ENCODE measurements at places on chromosomes 6 and 20. TPM values are rescaled to one million over a fixed set of nuclear protein-coding genes. Genes with fewer than 3 reads are reported as not detected.

Gene NFYA
- 9.5 TPM for total RNA-seq

Gene SYNGAP1
- 4.8 TPM for total RNA-seq

Gene GPR6
- total RNA-seq, result not detected

Gene MLN
- not detected for total RNA-seq

Gene MYLK4
- 1.4 TPM for total RNA-seq

Gene PHACTR1
- 114 TPM for total RNA-seq

Gene LRRN4
- total RNA-seq, result not detected

Gene TMEM30A
- 40.0 TPM for total RNA-seq

GRCh38 chr6:4136354-4136831 lies 1.0 kb upstream of the ECI2 start:
- no peak for DNase-seq

- no peak for DNase-seq
Measured at GRCh38 chr6:74671558-74672025, 534.3 kb downstream of the COL12A1 start.

DNA sequence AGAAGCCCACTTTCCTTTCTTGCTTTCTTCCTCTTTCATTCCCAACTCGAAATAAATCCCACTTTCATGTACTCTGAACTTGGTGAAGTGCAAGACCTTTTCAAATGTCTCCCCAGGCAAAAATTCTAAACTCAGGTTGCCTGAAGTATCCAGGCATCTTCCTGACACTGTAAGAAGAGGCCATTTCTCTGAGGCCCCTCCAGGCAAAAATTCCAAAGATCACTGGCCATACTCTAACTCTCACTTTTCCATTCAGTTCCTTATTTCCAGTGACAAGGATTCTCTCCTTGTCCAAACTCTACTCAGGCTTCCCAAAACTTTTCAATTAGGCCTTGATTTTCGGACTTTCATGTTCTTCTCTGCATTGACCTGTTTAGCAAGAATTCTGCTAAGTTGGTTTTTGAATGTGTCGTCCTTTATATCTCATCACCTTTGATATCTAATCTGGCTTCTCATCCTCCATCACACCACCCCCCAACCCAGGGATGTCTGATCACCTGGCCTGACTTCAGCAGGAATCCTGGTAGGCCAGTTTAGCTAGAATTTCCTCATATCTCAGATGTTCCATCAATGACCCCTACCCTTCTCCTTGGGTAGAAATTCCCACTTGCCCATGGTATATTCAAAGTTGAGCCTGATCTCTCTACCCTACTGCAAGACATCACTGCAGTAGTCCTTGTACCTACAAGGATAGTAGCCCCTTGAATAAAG lies 124.9 kb downstream of the RCAN2 start:
- DNase-seq, result no peak

- DNase-seq, result no peak
Measured at GRCh38 chr6:6005051-6006005, 1.4 kb downstream of the NRN1 start.

GRCh38 chr6:167647306-167647705 lies 179.4 kb upstream of the AFDN start:
- DNase-seq, result no peak

DNA sequence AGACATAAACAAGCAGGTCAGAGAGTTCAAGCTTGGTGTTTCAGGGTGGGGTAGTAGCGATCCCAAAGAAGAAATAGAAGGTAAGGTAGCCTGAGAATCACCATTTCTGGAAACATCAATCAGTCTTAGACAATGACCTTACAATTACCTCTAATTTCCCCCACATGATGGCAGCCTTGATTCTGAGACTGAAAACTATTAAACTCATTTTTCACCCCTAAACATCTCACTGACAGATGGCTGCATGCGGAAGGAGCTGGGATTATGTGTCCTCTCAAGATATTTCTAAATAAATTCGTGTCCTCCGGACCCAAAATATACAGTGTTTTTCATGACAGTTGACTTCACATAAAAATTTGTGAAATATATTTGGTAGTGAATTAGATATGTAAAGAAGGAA lies 61.0 kb downstream of the KIF6 start:
- no peak for DNase-seq

DNA sequence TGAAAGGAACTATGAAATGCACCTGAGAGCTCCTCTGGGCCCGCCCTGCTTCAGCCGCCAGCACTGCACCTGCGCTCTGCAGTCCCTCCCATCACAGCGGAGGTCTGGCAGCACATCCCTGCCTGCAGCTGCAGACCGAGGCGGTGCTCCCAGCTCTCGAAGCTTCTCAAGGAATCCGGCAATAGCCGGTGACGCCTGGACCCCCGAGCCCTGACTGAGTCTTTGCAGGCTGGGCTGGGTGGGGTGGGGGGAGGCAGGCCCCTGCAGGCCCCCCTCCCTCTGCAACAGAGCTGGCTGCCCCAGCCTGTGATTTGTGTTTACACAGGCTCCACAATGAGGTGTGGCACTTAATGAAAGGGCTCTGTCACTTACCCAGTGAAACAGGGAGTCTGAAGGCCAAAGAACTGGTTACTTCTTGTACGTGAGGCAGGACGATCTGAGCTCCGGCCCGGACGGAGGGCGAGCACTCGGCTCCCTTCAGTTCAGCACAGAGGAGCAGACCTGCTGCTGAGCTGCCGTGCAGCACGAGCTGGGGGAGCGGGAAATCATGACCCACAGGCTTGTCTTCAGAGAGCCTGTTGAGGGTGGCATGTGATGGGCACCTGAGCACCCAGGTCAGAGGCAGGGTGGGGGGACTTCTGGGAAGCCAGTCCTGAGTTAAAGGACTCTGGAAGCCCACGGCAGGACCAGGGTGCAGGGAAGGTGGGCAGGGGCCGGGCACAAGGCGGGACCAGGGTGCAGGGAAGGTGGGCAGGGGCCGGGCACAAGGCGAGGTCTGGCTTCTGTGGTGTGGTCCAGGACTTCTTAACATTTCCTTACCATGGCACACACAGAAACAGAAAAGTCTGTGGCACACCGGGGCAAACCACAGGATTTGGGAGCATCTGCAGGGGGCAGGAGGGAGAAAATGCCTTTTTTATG lies 192.3 kb upstream of the THBS2 start:
- DNase-seq, result no peak

DNA sequence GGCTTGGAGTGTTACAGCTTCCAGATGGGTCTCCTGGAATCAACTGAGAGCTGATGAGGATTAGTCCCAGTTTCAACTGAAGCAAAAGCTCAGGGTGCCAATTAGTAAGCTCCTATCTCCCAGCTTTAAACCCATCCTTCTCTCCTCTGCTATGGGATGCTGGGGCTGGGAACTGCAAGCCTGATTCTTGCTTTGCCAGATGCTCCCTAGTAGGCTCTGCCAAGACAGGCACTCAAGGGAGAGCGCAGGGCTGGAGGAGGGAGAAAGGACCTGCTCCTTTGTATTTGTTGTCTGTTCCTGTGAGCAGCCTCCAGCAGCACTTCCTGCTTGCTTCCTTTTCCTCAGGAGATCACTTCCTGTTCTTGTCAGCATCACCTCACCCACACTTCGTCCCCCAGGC lies 309.7 kb downstream of the KIF16B start:
- no peak for DNase-seq

- DNase-seq, result no peak
Measured at GRCh38 chr20:37315452-37316110, 26.1 kb downstream of the MANBAL start.

DNA sequence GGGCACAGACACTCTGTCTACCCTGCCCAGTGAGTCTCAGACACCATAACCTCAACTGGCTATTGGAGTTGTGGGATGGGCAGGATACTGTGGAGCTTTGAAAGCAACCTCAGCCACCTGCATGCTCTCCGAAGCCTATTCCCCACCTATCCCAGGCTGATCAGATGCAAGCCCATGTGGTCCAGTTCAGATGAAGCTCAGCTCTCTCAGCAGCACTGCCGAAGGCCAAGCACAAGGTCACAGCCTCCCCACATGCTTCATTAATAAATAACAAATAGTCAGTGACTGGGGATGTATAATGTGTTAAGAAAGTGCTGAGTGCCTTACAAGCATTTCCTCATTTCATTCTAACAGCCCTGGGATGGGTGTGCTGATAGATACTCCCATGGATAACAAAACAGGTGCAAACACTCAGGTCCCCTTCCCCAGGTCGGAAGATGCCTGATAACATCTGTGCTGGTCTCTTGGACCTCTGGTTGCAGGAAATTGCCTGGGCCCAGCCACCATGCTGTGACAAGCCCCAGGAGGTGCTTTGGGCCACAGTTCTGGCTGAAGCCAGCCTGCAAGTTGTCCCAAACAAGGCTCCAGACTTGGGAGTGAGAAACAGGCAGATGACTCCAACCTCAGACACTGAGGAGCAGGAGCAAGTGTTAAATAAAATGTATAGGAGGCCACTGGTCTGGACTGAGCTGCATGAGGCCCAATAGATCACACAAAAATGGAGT lies 3.7 kb downstream of the ACSS1 start:
- DNase-seq, result no peak

DNA sequence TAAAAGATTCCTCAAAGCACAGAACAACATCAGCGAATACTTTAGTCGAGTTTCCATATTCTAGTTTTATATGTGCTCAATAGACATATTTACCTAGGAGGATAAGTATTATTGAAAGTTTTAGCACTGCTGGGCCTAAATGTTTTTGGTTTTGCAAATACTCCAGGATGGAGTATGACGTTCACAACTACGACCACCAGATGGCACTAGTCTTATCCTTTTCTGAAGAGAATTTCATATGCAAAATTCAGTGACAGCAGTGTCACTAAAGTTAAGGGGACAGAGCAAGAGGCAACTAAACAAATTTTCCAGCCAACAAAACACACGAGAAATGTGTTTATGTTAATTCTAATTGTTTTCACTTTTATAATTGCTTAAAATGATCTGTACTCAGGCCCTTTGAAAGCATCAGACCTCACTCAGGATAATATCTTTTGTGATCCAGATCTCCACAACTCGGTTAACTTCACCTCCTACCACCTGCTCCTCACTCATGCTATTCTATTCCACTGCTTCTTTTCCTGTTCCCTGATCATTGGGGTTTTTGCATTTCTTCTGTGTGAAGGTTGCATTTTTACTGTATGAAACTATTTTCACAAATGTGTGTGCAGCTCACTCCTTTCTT lies 220.8 kb downstream of the TRDN start:
- DNase-seq, result no peak

GRCh38 chr6:80528115-80528514 lies 421.6 kb downstream of the BCKDHB start:
- no peak for DNase-seq

DNA sequence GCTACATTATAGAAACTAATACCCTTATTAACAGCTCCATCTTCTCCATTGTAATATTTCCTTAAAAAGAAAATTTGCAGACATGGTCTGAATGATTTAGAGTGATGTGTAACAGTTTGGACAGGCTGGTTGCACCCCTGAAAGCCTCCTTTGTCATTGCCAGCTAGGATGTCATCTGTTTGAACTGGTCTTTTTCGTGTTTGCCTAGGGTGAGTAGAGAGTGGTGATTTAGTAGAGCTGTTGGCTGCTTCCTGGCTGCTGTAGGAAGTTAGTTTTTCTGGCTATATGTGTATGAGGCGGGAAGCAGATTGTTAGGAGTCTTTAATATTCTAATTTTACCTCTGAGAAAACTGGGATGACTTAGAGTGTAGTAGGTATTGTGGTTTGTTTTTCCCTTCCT lies 101.1 kb downstream of the ZFAND3 start:
- DNase-seq, result no peak

DNA sequence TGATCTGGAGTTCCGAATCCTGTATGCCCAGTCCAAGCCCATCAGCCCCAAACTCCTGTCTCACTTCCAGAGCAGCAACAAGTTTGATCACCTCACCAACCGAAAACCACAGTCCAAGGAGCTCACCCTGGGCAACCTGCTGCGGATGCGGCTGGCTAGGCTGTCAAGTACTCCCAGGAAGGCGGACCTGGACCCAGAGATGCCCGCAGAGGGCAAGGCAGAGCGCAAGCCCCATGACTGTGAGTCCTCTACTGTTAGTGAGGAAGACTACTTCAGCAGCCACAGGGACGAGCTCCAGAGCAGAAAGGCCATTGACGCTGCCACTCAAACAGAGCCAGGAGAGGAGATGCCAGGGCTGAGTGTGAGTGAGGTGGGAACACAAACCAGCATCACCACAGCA lies 10.5 kb upstream of the DHX35 start:
- no peak for DNase-seq
